ENCODE measurements at places on chromosomes 7 and 10.

GRCh38 chr7:109844362-109844761 is 1246.6 kb upstream of the LRRN3 start:
- no peak for DNase-seq

GRCh38 chr7:117094457-117094856 is 141.2 kb downstream of the ST7 start:
- DNase-seq = no peak

GRCh38 chr7:139651914-139652313 is 125.9 kb downstream of the HIPK2 start:
- no peak for DNase-seq

- DNase-seq = no peak
Observed at GRCh38 chr7:145692237-145692950, 424.2 kb upstream of the CNTNAP2 start.

DNA sequence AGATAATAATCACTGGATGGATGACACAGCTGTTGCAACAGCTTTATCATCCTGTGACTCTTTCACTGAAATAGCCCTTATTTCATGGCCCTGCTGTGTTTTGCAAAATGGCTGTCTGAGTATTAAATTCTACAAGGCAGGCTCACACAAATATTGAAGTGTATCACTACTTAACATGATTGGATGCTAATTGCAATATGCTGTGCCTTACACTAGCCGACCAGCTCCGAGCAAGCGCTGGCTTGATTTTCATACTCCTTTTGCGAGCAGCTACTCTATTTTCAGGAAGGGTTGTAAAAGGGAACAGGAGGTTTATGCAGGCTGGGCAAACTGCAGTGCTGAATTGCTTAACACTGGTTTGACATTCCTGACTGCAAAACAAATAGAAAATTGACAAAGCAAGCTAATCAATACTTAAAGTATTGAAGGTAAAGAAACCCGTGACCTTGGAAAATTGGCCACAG is 121.6 kb downstream of the CACNB2 start:
- no peak for DNase-seq
